ENCODE measurements at places on chromosomes 1 and 21.
A peak's percentile ranks its signal among the peaks of the same experiment; 100 is the strongest.

DNA sequence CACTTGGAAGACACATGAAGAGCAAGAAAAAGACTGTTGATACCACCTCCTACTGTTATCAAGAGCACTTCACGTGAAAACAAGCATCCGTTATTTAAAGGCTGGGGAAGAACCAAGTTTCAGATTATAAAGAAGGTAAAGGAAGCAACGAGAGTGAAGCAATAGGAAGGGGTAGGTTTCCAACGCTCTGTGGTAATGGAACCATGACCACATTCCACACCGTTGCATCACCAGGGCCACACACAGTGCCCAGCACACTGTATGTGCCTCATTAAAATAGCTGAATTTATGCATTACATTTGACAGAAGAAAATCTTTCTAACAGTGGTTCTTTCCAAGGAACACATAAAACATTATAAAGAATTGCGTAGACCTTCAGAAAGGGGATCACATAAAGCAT is 435.8 kb downstream of the MRPL39 start:
- no peak for DNase-seq

DNA sequence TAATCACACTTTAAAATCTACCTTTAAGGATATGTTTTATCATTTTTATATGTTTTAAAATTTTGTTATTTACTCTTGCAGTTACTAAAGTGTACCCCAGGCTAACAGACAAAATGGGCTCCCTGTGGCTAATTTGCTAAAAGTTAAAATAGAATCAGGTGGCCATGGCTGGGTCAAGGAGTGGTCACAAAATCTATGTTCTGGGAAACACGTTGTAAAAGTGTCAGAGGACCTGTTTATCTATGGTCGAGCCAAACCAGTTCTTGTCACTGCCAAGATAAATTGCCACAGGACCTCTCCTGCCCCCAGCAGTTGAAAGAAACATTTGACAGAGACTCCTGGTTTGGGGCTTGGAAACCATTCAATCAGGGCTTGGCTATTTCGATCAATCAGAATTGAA is 21.2 kb upstream of the TTLL7 start:
- no peak for DNase-seq

DNA sequence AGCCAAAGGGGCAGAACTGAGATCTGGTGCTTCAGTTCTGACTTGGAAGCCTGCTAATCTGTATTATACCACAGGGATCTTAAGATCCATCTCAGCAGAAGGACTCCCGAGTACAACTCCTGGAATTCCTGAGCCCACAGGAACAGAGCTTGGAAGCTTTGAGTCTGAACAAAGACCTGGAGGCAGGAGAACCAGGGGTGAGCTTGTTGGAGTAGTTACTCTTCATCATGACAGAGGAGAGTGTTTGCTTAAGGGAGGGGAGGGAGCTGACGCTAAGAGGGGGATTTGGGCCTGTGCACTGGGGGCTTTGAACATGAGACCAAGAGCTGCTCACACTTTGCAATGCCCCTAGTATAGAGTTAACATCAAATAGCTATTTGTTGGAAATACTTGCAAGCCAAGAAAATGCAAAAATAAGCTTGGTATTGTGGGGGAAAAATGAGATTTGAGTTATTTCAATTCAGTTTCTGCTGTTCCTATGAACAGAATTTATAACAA is 41.1 kb upstream of the TRABD2B start:
- no peak for DNase-seq

GRCh38 chr1:59408608-59409240 is 111.8 kb downstream of the FGGY start:
- DNase-seq: no peak

DNA sequence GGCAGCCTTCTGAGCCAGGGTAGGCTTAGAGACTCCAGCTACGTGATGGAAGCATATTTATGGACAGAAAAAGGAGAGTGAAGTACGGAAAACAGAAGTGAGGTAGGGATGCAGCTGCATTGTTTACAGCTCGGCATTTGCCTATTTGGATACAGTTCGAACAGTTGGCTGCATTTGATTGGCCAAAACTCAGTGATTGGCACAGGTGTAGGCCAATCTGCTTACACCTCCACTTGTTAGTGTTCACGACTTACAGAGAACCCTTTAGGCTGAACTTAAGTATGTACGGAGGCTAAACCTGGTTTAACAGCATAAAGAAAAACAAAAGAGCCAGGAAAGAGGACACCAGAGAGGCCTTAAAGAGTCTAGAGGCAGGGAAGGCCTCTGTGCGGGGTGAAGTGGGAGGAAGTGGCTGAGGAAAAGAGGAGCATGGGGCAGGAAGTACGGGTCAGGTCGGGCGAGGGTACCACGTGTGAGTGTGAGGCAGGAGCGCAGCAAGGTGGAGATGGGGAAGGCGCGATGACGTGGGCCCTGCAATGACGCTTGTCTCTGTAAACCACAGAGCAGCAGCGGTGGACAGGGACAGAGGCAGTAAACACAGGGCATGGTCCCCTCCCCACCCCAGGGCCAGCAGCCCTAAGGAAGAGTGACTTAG is 32.0 kb downstream of the RSPH1 start:
- peak; percentile 30 for DNase-seq

DNA sequence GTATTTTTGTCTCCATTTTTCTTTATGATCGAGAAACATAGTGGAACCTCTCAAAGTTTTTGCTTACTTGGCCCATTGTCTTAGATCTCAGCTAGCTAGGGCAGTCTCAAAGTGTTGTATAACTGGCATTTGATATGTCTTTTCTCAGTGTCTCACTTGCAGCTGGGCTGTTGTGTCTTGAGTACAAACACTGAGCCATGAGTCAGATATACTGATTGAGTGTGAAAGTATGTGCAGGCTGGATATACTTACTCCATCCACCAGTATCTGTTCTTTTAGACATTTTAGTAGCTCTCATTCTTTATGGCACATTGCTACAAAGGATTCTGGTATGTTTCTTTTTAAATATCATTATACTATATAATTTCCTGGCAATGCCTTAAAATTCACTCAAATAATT is 14.3 kb upstream of the GPR52 start:
- DNase-seq: no peak

GRCh38 chr1:36285443-36286101 is 20.6 kb upstream of the SH3D21 start:
- DNase-seq: no peak

DNA sequence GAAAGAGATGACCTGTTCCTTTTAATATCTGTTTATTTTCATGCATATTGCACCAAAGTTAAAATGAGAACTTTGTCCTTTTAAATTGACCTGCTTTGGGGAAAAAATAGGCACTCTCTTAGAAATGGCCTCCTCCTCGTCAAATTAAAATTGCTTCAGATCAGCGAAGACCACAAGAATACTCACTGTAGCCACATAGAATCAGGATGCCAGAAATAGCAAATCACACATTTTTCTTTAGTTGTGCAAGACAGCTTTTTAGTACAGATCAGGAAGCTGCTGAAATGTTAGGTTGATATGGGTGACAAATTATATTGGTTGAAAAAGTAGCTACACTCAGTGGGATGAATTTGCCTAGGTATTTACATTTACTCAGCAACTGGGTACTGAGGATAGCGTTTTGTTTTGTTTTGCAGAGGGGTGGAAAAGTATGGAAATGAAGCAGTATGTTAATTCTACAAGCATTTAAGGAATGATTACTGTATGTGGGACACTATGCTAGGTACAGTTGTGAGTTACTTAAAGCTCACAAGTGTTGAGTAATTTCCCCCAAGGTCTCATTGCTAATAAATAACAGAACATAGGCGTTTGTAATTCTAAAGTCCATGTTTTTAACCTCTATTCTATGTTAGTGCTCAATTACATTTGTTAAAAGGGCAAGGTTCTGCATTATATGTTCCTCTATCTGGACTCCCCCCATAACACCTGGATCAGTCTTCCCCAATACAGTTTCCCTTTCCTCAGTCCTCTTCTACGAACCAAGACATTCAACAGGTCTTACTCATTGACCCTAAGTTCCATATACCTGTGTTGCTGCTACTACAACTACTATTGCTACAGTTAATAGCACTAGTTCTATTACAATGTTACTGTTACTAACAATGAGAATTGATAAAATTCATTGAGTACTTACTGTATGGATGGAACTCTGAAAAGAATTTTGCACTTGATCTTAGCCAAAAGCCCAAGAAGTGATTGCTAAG is 99.4 kb upstream of the S1PR1 start:
- no peak for DNase-seq

GRCh38 chr1:95451904-95452303 is 217.9 kb downstream of the RWDD3 start:
- no peak for DNase-seq

GRCh38 chr21:18369115-18369514 is 34.5 kb downstream of the TMPRSS15 start:
- DNase-seq: no peak

DNA sequence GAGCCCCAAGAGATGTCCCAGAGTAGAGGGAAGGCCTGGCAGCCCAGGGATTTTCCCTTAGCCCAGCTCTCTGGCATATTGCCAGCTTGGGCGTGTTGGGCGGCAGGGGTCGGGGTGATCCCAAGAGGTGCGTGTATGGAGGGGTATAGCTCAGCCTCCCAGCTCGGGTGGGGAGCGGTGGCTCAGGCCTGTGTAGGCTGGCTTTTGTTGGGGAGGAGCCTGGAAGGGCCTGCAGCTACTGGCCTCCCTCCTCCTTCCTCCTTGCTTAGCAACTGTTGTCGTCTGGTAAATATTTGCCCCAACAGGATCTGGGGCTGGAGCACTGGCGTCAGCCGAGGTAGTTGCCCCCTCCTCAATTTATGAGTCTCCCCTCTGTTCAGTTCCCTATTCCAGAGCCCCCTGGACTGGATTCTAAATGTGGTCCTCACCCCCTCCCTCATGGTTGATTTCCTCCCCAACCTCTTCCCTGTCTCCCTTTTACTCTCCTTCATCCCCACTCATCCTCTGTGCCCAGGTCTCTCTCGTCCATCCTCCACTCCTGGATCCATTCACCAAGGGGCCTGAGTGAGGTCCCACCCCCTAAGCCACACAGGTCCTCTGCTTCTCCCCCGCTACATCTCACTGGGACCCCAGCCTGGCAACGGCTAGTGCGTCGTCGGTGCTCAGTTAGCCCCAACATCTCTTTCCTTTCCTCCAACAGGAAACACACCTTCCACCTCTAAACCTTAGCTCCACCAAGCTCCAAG is 10.3 kb upstream of the LMNA start:
- no peak for DNase-seq

DNA sequence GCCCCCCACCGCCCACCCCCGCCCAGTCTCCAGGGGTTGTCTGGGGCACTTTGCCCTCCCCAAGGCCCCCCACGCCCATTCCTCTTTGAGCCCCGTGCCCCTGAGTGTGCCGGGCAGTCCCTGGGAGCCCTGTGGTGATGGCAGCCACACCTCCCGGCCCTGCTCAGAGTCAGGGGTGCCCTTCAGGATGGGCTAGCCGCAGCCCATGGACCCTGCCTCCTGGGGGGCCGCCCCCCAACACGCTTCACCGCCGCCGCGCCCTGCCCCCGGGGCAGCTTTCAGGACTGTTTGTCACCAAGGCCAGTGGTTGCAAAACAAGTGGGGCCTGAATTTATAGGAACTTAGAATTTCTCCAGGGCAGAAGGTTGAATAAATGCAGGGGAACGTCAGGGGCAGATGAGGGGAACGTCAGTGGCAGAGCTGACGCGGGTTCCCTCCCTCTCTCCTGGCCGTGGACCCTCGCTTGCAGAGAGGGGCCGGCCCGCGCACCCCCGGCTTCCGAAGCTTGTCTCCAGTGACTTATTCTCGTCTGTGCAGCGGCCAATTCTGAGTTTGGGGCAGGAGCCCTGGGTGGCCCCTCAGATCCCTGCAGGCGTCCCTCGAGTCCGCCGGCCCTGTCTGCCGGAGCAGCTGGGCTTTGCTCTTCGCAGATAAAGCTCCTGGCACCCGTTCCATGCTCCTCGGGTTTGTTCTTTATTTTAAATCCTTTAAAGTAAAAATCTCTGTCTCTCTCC is 41.2 kb upstream of the ADARB1 start:
- DNase-seq: no peak

DNA sequence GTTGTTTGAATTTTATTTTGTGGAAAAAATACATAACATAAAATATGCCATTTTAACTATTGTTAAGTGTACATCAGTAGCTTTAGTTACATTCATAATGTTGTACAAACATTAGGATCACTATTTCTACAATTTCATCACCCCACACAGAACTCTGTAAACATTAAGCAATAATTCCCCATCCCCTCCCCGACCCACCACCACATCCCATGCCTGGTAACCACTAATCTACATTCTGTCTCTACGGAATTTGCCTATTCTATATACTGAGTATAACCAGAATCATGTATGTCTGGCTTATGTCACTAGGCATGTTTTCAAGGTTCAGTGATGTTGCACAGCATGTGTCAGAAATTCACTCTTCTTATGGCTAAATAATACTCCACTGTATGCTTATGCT is 47.7 kb downstream of the CDC42BPA start:
- DNase-seq: no peak

DNA sequence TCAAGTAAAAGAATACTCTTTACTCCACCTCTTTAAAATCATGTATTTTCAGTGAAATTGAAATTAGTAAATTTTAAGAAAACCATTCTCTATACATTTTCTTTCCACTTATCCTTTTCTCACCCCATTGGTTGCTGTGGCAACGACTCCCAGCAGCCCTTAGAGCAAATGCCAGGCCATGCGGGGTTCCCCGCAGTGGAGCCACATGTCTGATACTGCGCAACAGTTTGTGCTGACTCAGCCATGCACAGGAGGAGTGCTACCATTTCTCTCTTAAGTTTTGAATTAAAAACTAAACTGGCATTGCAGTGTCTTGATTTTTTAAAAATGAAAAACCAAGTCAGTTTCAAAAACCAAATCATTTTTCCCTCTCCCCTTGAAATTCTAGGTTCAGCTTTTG is 214.1 kb upstream of the L1TD1 start:
- DNase-seq: no peak

- DNase-seq: no peak
Observed at GRCh38 chr1:230163719-230164118, 96.7 kb downstream of the GALNT2 start.

GRCh38 chr1:90262791-90263190 is 267.9 kb downstream of the ZNF326 start:
- no peak for DNase-seq

DNA sequence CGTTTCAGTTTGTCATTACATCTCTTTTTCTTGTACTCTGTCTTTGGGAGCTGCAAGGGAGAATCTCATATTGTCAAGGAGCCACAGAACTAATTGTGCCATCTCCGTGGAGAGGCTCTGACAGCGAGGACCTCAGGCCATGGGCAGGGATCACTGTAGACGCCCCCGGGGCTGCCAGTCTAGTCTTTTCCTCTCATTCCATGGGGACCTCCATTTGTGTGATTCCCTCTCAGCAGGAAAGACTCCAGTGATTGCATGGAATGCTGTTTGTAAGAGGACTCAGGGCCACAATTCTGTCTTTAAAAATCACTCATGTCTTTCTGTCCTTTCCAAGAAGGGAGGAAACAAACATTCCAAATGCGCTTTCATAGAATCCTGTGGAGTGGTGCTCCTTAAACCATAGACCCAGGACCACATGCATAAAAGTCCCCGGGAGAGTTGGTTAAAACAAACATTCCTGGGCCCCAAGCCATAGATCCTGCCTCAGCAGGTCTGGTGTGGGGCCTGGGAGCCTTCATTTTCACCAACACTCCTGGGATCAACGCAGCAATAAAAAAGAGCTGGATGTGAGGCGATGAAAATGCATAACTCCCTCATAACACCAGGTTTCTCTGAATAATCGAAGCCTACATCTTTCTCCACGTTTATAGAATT is 104.5 kb downstream of the ZP4 start:
- DNase-seq: no peak

- no peak for DNase-seq
Observed at GRCh38 chr1:248752161-248753028, 3.2 kb downstream of the LYPD8 start.

- DNase-seq: no peak
Observed at GRCh38 chr1:207841901-207842300, 69.0 kb downstream of the CD34 start.

Data from stimulated activated CD8-positive, alpha-beta memory T cell treated with anti-CD3 and anti-CD28 coated beads, Interleukin-2, amount 100 ng/mL, for 1 hour (primary cell).